Activated CD4-positive, alpha-beta T cell treated with anti-CD3 and anti-CD28 coated beads, Interleukin-2, amount 50 U/mL, for 16 hours (primary cell): ENCODE measurements at places on chromosomes 11 and 22.

DNA sequence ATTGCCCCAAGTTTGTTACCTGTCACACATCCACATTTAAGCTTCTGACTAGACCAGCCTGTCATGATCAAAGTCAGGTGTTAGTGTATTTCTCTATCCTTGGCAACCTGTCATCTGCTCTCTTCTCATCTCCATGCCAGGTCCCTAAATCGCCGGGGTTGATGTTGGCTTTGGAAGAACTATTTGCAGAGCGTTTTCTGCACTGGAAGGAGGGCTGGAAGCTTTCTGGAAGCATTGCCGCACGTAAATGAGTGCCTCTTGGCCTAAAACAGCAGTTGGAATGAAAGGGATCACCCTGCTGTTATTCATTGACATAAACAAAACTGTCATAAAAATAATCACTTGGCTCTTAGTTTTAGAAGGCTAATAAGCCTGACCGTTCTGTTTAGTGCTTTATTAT, 1.4 kb downstream of the TTC12 start:
- no peak for DNase-seq

GRCh38 chr11:120608760-120609211, 97.2 kb downstream of the GRIK4 start:
- no peak for DNase-seq

DNA sequence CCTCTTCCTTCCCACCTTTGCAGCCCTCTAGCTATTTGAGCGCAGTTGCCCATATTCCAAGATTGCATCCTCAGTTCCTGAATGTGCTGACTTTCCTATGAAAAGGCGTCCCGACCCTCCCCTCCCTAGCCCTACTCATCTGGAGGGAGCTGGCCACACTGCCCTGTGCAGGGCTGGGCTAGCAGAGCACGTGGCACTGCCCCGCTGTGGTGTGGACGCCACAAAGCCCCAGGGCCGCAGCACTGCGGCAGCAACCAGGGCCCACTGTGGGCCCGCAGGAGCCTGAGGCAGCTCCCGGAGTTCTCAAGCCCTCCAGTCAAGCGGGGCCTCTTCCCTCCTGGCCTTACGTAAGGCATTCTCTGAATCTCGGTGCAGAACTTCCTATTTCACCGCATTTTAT, 27.6 kb downstream of the B3GAT1 start:
- no peak for DNase-seq

DNA sequence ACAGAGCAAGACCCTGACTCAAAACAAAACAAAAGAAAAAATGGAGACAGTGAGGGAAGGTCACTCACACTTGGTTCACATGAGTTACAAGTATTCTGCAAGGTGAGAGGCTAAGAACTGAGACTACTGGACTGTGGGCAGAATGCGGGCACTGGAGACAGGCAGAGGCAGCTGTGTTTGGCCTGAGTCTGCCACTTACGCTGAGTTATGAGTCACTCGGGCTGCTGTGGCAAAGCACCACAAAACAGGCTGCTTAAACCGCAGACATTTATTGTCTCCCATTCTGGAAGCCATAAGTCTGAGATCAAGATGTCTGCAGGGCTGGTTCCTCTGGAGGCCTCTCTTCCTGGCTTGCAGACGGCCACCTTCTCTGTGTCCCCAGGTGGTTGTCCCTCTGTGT, 122.8 kb downstream of the SHANK2 start:
- no peak for DNase-seq

- no peak for DNase-seq
Observed at GRCh38 chr11:33449798-33450197, 192.6 kb downstream of the HIPK3 start.

- DNase-seq = no peak
Observed at GRCh38 chr11:57310630-57311086, 14.1 kb downstream of the TNKS1BP1 start.

- DNase-seq = peak; percentile 17
Observed at GRCh38 chr11:7143908-7144307, 55.1 kb downstream of the RBMXL2 start.

GRCh38 chr22:35023692-35024363, 42.1 kb upstream of the ISX start:
- peak; percentile 72 for DNase-seq
